GM10248 (cell line): ENCODE measurements at places on chromosomes 5 and 9.

GRCh38 chr5:116289276-116289675, 204.5 kb downstream of the COMMD10 start:
- DNase-seq: no peak

GRCh38 chr9:123266655-123267399, 1.6 kb downstream of the STRBP start:
- no peak for DNase-seq

DNA sequence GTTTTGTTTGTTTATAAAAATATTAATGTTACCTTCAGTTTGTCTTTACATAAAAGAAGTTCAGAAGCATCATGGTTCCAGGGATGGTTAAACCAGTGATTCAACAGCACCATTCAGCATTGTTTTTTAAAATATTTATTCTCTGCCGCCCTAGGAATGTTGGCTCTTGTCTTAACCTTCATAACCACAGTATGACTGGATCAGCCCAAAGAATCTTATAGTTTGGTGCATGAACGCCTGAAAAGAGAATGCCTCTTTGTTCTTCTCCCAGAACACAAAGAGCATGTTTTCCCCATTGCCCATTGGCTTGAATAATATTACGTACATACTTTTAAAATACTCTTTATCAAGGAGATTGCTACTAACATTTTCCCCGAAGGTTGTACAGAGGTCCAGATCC, 413.4 kb downstream of the ANXA1 start:
- DNase-seq: no peak

GRCh38 chr5:81851481-81852178, 100.7 kb upstream of the SSBP2 start:
- DNase-seq: peak; percentile 90

DNA sequence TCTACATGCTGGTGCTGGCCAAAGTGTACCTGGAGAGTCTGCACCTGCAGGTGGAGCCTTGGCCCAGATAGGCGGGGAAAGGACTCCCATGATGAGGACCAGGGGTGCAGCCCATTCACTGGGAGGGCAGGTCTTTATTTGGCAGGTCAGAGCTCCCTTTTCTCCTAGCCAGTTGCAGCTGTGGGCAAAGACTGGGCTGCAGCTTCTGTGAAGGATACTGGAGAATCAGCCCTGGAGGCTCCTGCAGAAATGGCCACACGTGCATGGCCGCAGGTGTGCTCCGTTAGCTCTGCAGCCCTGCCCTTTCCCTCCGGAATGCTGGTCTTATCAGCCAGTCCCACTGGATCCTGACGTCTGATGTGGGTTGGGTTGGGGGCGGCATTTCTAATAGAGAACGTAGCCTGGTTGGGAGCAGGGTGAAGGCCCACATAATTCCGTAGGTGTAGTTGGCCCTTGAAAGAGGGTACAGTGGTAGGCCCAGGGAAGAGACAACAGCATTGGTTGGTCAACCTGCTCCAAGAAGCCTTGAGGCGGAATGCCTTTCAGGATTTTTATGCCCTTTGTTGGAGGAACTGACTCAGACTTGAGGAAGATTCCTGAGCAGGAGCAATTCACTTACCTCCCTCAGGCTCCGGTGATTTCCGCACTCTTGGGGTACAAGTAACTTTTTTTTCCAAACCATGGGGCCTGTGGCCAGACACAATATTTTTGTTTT, 22.0 kb upstream of the TIFAB start:
- no peak for DNase-seq

DNA sequence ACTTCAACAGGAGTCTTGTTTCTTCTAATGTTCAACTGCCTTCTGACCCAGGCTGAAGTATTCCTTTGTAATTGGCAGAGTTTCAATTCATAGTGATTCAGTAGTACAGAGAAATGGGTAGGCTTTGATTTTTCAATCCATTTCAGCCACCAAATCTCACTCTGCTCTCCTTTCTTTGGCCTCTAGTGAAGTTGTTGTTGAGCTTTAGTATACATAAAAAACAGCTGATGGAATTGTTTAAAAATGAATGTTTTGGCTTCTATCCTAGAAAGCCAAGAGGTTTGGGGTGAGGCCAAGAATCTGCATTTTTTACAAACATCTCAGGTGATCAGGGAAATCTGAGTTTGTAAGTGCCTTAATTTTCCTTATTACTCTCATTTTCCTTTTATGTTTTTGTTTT, 182.9 kb upstream of the MAP1B start:
- DNase-seq: no peak

DNA sequence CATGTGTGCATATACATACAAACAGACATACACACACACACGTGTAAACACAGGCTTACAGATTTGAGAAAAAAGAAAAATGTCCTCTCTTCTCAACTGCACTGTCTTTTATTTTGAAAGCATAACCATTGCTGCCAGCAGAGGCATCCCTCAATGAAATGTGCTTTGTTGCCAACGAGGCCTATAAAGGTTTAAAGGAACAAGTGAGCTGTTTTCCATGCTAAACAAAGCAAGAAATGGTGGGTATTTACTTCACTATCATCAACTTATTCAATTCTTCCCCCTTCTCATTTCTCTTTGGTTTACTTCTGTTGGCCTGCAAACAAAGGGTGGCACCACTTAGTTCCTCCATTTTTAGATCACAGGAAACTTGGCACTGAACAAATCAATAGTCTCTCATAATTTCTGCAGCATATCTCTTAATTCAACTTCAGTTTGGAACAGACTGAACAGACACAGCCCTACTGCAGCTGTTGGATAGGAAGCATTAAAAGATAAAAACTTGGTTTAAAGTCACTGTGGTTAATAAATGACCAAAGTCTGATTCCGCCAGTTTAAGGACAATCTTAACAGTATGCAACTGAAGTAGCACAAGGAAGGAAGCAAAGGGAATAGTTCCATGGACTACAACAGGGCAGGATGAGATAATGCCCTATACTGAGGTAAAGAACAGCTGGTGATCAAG, 21.7 kb downstream of the TTC33 start:
- no peak for DNase-seq

- DNase-seq: no peak
These were observed 668.6 kb downstream of the EFNA5 start for GRCh38 chr5:107002115-107002514.

- peak; percentile 31 for DNase-seq
These were observed 724 bp downstream of the NR2F1-AS1 start for GRCh38 chr5:93580063-93580926.

DNA sequence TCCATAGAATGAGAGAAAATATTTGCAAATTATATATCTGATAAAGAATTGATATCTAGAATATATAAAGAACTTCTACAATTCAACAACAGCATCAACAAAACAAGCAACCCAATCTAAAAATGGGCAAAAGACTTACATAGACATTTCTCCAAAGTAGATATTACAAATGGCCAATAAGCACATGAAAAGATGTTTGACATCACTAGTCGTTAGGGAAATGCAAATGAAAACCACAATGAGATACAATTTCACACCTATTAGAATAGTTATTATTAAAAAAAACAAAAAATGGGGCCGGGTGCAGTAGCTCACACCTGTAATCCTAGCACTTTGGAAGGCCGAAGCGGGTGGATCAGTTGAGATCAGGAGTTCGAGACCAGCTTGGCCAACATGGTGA, 24.4 kb downstream of the CATSPER3 start:
- no peak for DNase-seq

DNA sequence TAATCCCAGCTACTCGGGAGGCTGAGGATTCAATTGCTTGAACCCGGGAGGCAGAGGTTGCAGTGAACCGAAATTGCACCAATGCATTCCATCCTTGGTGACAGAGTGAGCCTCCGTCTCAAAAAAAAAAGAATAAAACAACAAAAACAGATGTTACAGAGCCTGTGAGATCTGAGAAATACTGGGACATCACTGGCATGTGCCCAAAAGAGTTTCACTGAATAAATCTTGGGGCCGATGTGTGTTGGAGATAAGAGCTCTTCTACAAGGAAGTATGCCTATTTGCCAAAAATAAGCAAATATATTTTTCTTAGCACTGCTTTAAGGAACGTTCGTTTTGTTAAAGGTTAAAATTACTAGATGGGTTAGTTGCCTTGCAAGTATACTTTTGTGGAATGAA, 55.1 kb downstream of the KIAA1958 start:
- DNase-seq: no peak
